Stimulated activated CD8-positive, alpha-beta memory T cell treated with anti-CD3 and anti-CD28 coated beads, Interleukin-2, amount 100 ng/mL, for 1 hour (primary cell): ENCODE measurements at places on chromosomes 5 and 9.

DNA sequence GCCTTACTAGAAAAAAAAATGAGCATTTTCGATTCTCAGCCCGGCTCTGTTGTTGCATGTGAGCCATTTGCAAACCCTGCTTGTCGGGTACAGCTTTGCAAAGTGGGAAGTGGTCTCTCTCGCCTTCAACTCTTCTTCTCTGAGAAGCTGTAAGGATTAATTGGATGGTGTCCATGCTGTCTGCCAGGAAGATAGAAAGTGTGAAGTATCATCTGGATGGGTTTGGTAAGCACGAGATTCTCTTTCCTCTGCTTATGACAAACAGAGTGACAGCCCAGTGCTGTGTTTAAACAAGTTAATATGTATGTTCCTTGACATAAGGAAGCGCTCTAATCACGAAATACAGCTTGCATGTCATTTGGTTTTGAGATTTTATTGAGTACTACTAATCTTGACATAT, 109.1 kb upstream of the SPATA31D4 start:
- DNase-seq, result no peak

- DNase-seq, result no peak
Observed at GRCh38 chr9:116435706-116436105, 251.4 kb upstream of the TRIM32 start.

- no peak for DNase-seq
Observed at GRCh38 chr5:75611311-75612225, at the start of gene ANKDD1B. Gene ANKDD1B (plus strand): TSS chr5:75611453. CDS start chr5:75611635, 182 bp downstream.

GRCh38 chr5:149450199-149450598, 71.1 kb upstream of the IL17B start:
- no peak for DNase-seq

DNA sequence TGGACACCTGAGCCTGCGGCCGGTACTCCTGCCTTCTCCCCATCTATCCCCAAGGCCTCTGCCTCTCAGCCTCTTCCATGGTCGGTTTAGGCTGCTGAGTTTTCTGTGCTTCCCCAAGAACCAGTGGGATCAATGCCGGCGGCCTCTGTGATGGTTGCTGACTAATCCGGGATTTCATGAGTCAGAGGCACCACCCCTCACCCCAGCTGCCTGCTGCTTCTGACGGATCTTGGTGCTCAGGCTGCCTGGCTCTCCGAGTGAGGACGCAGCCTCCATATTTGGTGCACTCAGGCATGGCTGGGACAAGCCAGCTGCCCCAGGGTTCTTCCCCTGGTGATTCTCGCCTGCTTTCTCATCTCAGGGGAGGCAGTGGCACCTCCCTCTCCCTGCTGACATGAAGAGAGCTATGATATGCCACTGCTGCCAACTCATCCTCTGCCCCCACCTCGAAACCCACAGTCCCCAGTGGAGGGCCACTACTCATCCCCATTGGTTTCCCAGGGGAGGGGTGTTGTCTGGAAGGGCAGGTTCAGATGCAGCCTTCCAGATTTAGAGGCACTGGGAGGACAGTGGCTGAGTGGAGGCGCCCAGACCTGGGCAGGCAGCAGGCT, 3.3 kb upstream of the MAN1B1 start:
- DNase-seq, result no peak

- DNase-seq, result no peak
Observed at GRCh38 chr9:37511016-37512010, 25.6 kb downstream of the POLR1E start.

- DNase-seq, result no peak
Observed at GRCh38 chr5:124697933-124698591, 48.4 kb downstream of the ZNF608 start.

DNA sequence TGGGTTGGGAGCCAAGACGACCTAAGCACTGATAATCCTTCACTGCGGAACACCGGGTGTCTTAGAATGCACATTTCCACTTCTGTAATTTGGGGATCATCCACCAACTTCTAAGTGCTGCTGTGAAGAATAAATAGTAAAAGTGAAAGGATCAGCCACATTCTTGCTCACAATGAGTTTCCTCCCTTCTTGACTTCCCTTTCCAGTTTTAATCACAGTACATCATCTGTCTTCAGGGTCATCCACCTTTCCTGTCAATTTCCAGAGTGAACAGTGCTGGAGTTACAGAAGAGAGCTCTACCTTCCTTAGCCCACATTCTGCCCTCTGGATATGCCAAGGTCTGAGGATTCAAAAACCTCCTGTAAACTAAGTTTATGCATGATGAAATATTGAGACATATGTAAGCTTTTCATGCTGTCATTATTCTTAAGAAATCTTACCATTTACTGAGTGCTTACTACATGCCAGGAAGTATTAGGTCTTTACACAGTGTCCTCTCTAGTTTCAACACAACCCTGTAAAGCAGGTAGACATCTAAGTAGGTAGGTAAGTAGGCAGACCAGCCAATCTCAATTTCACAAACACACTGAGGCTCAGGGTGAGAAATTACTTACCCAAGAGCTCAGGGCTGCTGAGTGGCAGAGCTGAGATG, 105.2 kb downstream of the CDK5RAP2 start:
- DNase-seq, result no peak

DNA sequence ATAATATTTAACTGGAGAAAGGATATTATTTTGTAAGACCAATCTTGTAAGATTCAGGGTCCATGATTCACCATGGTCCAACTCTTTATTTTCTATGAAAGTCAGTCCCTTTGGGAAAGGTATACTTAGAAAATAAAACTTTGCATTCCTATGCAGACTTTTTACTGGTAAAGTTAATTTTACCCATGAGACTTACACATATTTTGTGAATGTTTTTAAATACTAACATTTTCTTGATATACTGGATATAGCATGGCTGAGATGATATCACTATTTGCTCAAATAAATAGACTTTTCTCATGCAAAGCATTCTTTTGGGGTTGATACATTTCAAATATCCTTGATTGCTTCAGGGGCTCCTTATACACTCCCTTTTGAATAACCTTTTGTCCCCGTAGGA, 512.1 kb downstream of the MAN2A1 start:
- no peak for DNase-seq

GRCh38 chr9:77472646-77473045, 175.5 kb downstream of the GNA14 start:
- no peak for DNase-seq

GRCh38 chr5:18975624-18976023, 1012.4 kb downstream of the CDH18 start:
- DNase-seq, result no peak

DNA sequence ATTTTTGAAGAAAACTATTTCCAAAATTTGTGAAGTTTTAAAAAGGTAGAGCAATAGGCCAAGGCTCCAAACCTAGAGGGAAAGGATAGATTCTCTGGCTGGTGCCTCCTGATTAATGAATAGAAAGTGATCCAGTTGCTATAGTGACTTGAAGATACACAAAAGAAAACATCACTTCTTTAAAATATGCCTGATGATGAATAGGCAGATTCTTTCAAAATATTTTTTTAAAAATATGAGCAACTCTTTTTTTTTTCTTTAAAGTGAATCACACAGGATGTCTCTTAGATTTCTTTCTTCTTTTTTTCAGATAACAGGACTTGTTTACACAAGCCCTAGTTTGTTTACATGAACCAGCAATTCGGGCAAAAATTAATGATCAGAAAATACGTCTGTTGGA, 124.4 kb downstream of the RFK start:
- DNase-seq, result no peak

DNA sequence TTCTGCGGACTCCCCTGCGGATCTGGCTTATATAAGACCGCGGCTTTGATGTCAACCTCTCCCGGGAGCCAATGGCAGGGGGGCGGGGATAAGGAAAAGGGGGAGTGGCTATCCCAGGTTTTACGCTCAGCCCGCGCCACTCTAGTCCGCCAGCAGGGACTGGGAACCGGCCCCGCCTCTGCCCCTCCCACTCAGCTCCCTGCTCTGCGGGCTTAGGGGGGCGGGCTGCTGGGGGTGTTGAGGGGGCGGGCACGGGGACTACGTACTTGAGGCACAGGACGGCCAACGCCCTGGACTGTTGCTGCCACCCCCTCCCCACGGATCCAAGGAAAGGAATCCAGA, at the start of gene HAND1:
Gene HAND1, minus strand, starts transcription at position 4 of the 342 bp plus-strand sequence. CDS start 219 bp downstream, outside the sequence.
- DNase-seq, result no peak

DNA sequence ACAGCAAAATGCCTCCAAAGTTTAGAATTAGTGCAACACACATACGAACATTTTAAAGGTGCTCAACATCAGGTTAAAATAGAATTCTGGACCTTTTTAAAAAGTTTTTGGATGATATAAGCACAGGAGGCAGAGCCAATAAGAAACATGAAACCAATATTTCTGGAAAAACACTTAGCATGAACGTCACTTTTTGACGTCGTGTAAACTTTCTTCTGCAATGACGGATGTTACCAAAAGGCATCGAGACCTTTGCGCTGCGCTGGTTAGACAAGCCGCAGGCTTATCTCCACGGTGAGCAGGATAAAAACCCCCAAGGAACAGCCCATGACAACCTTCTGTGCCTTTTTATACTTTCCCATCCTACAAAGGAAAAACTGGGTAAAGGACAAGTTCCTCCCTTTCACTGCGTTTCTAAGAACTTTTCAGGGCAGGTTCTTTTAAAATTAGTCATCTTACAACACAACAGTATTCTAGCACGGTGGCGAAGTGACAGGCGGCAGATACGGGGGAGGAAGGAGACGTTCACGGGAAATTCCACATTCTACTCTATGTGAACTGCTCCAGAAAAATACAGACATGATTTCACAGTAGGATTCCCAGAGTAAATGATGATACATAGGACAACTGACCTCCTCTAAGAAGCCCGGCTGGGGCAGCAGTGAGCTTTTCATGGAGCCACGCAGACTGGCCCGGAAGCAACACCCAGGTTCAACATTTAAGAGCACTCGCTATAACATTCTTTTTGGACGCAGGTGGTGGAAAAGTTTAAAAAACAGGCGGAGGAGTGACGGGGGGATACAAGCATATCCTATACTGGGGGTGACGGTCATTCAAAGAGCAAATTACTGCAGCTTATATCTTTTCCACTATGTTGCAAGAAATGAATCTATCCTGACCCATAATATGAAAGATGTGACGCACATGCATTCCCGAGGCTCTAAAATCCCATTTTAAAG, 52.4 kb downstream of the USP20 start:
- no peak for DNase-seq

GRCh38 chr9:98569491-98569890, 139.2 kb downstream of the GABBR2 start:
- DNase-seq, result no peak

DNA sequence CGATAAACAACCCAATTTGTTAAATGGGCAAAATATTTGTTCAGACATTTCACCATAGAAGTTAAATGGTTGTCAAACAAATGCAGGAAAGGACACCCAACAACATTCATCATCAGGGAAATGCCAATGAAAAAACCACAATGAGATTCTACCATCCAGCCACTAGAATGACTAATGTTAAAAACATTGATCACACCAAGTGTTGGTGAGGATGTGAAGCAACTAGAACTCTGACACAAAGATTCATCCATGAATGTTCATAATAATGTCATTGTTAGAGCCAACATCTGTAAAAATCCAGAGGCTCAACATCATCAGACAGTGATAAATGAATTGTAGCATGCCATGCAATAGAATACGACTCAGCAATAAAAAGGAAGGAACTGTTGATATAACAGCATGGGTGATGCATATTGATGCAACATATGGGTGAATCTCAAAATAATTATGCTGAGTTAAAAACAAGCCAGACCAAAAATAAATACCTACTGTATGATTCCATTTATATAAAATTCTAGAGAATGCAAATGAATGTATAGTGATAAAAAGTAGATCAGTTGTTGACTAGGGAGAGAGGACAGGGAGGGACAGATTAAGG, 55.9 kb upstream of the UNC5A start:
- no peak for DNase-seq

GRCh38 chr5:146345578-146346366, 7.1 kb downstream of the POU4F3 start:
- DNase-seq, result no peak

DNA sequence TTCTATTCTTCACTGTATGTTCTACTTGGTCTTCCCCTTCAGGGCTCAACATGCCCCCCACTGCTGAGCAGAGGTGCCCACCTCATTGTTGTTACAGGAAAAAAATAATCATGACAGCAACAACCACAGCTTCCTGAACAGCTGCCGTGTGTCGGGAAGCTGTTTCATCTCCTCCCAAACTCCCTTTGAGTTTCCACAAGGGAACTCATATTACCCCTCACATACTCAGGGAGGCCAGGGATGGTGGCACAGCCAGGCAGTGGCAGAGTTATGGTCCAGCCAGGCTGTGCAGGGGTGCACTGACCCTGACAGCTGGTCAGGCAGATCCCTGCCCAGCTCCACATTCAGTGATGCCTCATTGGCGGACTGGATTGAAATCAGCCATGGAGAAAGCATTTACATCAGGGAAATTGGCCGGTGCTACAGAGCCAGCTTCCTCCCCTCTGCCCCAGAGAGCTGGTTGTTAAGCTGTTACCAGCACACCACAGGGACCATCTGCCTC, 37.3 kb downstream of the SARDH start:
- DNase-seq, result no peak

GRCh38 chr5:2797981-2798380, 46.5 kb upstream of the IRX2 start:
- no peak for DNase-seq

DNA sequence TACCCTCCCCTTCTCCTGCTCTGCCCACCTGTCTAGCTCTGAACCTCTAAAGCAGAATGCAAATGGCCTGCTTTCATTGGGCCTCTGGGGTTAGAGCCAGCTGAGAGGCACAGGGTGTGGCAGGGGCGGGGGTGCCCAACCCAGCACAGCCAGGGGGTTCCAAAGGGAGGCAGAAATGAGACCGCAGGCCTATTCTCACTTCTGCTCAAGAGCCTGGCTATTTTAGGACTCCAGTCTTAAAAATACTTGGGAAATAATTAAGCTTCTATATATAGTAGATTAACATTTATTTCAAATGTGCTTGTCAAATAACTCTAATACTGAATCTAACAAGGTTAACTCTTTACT, 5.7 kb downstream of the QSOX2 start:
- DNase-seq, result no peak

DNA sequence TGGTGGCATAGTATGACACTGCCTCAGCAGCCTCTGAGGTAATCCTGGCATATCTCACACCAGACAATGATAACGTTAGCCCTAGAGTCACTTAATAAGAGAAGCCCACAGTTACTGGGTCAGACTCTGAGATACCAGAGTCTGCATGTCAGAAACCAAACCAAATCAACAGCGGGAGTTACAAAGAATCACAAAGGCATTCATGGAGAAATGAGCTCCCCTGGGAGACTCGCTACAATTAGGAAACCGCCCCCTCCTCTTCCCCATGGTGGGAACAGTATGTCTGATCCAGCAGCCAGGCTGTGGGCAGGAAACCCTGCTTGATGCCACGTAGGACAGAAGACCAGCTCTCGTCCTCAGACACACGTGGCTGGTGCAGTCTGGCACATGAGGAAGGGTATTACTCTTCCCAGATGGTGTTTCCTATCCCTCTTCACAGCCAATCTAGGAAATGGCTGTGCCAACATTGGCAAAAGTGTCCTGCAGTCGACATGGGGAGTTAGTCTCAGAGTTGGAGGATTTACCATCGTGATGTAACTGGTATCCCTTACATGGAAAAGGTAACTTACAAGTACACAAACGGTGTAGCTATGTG, 485.4 kb downstream of the ZNF608 start:
- DNase-seq, result no peak

GRCh38 chr9:124498040-124498439, 9.2 kb downstream of the NR5A1 start:
- no peak for DNase-seq
